ENCODE measurements at places on chromosomes 16 and 17.

DNA sequence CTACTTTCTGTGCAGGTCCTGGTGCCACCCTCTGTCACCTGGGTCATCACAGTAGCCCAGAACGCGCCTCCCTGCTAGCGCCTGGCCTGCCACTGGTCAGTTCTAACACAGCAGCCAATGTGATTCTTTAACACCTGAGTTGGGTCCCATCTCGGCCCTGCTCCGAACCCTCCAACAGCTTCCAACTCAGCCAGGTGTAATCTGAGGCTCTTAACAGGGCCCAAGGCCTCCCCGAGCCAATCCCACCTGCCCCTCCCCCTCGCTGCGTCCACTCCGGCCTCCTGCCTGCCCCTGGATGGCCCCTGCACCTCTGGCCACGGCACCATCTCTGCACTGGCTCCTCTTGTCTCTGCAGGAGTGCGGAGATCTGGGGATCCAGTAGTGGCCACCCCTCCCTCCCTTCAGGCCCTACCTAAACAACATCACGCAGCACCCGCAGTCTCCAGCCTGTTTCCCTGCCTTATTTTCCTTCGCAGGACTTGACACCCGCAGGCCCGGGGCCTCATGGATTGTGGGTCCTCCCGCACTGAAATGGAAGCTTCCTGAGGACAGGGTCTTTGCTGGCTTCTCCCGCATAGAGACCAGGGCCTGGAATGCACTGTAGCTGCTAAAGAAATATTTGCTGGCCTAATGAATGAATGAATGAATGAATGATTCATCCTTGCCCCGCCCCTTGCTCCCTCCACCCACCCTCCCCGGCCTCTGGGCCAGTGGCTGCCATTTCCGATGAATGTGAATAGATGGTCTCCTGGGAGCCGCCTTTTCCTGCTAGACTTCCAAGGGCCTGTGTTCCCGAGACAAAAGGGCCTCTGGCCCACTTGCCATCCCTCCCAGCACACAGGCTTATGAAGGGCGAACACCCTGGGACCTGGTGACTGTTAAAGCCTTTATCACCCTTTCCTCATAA lies 174.8 kb upstream of the FOXF1 start:
- no peak for DNase-seq

- no peak for DNase-seq
Measured at GRCh38 chr16:86479419-86479818, 30.9 kb upstream of the FOXF1 start.

DNA sequence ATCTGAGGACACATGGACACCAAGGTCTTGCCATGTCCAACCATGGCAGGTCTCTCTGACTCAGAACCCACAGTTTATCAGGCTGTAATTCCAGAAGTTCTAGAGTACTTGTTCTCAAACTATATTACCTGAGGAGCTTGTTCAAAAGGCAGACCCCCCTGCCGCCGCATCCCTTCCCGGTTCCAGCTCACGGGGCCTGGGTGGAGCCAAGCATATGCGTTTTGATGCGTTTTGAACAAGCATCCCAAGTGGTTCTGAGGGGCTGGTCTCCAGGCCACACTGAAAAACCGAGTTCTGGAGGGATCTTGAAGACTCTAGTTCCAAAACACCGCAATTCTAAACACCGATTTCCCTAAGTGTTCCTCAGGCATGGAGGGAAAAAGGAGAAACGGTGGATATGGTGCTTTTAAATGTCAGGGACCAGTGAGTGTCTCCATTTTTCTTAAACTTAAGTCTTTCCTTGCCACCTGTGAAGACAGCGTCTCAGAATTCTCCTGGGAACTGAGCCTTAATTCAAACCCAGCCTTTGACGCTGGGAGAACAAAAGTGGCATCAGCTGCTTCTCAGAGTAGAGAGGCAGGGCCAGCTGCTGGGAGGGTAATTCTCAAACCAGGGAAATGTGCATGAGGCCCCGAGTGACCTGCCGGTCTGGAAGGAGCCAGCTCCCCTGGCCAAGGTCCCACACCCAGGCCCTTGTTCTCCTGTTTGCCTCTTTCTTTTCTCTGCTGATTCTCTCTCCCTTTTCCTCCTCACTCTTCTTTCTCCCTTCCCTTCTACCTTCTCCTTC lies 84.4 kb upstream of the PLCG2 start:
- no peak for DNase-seq

GRCh38 chr16:74438492-74438979 lies 17.3 kb upstream of the CLEC18B start:
- peak; percentile 15 for DNase-seq

GRCh38 chr17:58325289-58325726 lies 3.3 kb downstream of the TSPOAP1 start:
- DNase-seq: no peak

DNA sequence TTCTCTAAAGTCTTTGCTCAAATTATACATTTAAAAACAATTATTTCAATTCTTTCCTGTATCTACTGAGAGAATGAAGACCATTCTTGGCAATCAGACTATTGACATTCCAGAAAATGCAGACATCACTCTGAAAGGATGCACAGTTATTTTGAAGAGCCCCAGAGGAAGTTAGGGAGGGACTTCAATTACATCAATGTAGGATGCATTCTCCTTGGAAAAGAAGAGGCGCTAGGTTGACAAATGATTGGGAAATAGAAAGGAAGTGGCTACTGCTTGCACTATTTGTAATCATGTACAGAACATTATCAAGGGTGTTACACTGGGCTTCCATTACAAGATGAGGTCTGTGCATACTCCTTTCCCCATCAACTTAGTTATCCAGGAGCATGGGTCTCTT lies 74.3 kb downstream of the SSH2 start:
- DNase-seq: no peak

GRCh38 chr17:46917516-46917915 lies 5.4 kb upstream of the GOSR2 start:
- DNase-seq: no peak

GRCh38 chr16:4351880-4352279 lies 759 bp upstream of the PAM16 start:
- DNase-seq: no peak

GRCh38 chr16:46719528-46719927 lies 28.6 kb downstream of the MYLK3 start:
- DNase-seq: no peak

GRCh38 chr16:75238132-75238852 lies 13.1 kb downstream of the BCAR1 start:
- DNase-seq: no peak

GRCh38 chr16:76035689-76036088 lies 241.5 kb upstream of the CNTNAP4 start:
- no peak for DNase-seq

- DNase-seq: no peak
Measured at GRCh38 chr17:17073581-17074403, 31.5 kb downstream of the MPRIP start.

- DNase-seq: no peak
Measured at GRCh38 chr16:78005881-78006280, 16.5 kb upstream of the CLEC3A start.

GRCh38 chr16:55392701-55393100 lies 68.7 kb downstream of the IRX6 start:
- DNase-seq: no peak

DNA sequence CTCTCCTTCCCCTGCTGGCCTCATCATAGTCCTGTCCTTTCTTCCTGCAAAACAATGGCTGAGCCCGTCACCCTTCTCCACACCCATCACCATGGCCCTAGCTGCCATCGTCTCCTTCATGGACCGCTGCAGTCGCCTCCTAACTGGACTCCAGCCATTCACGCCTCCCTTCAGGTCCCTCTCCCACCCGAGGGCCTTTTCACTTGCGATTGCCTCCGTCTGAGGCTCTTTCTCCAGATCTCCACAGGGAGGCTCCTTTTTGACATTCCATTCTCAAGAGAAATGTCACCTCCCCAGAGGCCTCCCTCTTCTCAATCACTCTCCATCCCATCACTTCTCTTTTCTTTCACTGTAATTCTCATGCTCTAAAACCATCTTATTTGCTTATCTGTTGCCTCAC lies 23.5 kb downstream of the GSG1L start:
- no peak for DNase-seq

- no peak for DNase-seq
Measured at GRCh38 chr17:73359987-73360410, 48.2 kb upstream of the CDC42EP4 start.

DNA sequence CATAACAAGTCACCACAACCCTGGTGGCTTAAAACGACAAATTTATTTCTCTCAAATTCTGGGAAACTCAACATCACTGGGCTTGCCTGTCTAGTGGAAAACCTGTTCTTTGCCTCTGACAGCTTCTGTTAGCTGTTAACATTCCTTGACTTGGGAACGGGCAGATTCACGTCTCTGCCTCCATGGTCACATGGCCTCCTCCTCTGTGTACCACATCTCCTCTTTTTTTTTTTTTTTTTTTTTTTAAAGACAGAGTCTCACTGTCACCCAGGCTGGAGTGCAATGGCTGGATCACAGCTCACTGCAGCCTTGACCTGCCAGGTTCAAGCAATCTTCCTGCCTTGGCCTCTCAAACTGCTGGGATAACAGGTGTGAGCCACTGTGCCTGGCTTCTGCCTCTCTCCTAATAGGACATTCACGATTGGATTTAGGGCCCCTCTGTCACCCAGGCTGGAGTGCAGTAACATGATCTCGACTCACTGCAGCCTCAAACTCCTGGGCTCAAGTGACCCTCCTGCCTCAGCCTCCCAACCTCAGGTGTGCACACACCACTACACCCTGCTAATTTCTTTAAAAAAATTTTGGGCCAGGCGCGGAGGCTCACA lies 11.7 kb upstream of the LLGL1 start:
- DNase-seq: no peak

- DNase-seq: no peak
Measured at GRCh38 chr16:19068237-19068815, 912 bp downstream of the COQ7 start.

GRCh38 chr16:4697848-4698291 lies 4.5 kb downstream of the NUDT16L1 start:
- no peak for DNase-seq

Measured in immature natural killer cell (primary cell).